Midbrain (tissue), 1 donor: ENCODE measurements at places on chromosomes 6 and 20.
A peak's percentile ranks its signal among the peaks of the same experiment; 100 is the strongest.

DNA sequence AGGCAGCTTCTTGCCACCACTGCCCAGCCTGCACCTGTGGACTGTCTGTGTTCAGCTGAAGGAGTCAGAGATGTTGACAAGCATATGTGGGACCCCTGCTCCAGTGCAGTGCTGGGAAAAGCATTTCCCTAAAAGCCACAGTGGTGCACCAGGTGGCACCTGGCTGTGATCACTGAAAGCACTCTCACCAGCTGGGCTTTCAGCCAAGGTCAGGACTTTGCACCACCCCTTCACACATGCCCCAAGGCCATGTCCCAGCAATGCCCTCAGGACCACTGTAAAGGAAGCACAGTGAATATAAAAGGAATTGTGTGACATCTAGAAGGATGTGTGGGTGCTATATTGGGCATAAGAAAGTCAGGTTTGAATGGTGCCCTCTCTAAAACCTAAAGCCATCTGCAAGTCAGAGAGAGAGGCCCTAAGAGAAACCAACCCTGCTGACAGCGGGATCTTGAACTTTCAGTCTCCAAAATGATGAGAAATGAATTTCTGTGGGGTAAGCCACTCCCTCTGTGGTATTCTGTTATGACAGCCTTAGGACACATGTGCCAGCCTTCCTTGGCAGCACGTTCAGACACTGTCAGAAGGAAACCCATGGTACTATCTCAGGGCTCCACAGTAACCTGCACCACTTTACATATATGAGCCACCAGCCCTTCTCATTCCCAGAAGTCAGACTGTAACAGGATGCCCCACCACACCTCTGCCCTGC, 30.7 kb downstream of the CBLN4 start:
- DNase-seq: no peak

- DNase-seq: peak; percentile 25
Measured at GRCh38 chr6:166958926-166959861, 2.8 kb upstream of the RNASET2 start.

GRCh38 chr20:41956338-41957074, 338.3 kb upstream of the CHD6 start:
- DNase-seq: no peak

DNA sequence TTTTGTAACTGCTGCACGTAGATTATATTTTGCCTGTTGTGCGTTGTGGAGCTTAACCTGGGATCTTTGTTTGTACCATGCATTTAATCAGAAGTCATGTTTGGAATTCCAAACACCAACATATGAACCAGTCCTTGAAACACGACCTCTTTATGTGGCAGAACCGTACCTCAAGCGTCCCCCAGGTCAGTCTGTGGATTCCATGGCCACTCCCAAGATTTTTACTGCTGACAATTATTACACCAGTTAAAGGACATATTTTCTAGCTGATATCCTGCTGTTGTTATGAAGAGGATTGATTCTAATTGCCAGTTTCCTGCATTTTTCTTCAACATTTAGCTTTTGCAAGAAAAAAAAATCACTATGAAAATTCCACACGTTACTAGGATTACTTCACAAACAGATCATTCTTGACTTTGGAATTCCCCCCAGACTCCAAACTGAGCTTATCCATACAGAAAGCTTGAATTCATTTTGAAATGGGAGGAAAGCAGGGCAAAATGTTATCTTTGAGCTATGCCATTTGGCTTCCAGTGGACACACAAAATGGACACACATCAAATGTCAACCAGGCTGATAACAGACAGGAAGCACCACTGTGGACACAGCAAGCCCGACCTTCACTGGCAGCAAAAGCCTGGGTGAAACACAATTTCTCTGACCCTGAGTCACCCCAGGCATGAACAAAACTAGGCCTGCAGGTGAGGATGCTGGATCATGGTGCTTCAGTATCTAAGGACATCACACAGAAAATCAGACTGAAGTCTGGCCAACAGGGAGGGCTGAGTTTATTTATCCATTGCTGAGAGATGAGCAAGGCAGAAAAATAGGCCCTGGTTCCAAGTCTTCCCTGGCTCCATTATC, 542.9 kb upstream of the JAG1 start:
- no peak for DNase-seq

DNA sequence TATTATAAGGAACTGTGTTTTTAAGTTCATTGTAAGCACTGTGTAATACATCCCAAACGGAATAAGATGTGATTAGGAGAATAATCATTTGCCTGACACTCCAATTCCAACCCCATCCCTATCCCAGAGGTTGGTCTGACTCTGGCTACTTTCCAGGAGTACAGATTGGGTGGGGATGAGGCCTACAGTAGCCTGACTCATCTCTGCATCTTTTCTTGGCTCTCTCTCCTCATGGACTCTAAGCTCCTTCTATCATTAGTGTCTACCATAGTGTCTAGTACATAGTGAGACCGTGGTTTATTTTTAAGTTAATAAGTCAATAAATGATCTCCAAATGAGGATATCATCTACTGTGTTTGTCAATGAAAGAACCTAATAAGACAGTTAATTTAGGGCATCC, 92.2 kb upstream of the CNKSR3 start:
- no peak for DNase-seq

DNA sequence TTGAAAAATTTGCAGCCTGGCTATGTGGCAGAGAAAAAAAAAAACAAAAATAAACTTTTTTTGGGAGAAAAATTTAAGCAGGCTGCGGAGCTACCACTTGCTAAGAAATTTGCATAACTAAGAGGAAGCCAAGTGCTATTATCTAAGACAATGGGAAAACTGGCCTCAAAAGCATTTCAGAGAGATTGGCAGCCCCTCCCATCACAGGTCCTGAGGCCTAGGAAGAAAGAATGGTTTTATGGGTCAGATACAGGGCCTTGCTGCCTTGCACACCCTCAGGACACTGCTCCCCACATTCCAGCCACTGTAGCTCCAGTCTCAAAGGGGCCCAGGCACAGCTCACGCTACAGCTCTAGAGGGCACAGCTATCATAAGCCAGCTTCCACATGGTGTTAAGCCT, 777.9 kb downstream of the TENT5A start:
- DNase-seq: no peak

- DNase-seq: no peak
Measured at GRCh38 chr20:12594410-12595088, 414.2 kb upstream of the SPTLC3 start.

DNA sequence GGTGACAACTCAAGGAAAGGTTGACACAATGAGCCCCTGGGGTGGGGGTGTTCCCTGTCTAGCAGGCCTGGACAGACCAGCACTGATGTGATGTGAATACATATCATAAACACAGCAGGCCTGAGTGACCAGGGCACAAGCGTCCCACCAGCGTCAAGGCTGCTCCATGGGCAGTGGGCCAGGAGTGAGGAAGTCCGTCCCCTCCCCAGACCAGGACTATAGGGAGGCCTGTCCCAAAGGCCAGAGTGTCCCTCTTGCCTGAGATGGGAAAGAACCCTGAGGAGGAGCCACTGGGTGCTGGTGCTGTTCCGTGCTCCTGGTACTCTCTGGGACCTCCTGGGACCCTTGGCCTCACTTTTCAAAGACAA, 44.6 kb downstream of the RRBP1 start:
- no peak for DNase-seq

DNA sequence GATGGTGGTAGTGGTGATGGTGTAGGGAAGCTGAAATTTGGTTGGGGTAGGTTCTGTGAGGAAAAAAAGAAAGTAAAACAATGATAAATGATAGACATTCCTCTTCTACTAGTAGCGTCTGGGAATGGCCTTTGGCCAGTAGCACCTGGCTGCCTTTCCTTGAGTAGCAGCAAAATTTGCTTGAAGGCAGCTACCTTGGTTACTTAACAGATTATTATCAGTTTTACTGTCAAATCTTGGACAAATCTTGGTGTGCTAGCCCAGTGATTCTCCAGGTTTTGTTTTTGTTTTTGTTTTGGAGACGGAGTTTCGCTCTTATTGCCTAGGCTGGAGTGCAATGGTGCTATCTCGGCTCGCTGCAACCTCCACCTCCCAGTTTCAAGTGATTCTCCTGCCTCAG, 26.4 kb downstream of the LIN28B start:
- DNase-seq: no peak

DNA sequence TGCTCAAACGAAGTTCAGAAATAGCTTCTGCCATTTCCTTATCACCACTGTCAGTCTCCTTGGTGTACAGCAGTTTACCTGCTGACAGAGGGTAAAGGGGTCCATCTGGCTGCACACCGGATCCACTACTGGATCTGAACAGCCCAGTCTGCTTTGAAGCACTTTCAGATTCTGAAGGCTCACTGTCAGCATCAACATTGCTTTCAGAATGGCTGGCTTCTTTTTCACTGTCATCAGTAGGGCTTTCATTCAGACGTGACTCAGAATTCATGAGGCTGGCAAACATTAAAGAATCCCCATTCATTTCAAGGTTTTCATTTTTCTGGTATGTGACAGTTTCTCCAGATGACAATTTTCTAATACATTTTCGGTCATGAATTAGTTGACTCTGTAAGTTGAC, 21.0 kb upstream of the PNISR start:
- peak; percentile 22 for DNase-seq

DNA sequence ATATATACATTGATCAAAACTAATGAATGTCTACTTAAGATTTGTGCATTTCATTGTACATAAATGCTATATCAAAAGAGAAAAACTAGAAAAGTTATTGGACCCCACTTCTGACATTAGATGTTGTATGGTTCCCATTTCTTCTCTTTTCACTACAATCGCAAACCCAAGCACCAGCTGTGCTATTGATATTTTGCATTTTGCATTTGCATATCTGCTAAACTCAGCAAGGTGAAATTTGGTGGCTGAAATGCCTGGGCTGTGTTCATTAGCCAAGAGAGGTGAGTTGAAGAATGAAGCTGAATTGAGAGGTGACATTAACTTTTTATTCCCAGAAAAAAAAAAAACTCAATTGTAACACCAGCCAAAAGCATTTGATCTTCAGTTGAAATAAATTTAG, 232.1 kb upstream of the TENT5A start:
- DNase-seq: no peak

DNA sequence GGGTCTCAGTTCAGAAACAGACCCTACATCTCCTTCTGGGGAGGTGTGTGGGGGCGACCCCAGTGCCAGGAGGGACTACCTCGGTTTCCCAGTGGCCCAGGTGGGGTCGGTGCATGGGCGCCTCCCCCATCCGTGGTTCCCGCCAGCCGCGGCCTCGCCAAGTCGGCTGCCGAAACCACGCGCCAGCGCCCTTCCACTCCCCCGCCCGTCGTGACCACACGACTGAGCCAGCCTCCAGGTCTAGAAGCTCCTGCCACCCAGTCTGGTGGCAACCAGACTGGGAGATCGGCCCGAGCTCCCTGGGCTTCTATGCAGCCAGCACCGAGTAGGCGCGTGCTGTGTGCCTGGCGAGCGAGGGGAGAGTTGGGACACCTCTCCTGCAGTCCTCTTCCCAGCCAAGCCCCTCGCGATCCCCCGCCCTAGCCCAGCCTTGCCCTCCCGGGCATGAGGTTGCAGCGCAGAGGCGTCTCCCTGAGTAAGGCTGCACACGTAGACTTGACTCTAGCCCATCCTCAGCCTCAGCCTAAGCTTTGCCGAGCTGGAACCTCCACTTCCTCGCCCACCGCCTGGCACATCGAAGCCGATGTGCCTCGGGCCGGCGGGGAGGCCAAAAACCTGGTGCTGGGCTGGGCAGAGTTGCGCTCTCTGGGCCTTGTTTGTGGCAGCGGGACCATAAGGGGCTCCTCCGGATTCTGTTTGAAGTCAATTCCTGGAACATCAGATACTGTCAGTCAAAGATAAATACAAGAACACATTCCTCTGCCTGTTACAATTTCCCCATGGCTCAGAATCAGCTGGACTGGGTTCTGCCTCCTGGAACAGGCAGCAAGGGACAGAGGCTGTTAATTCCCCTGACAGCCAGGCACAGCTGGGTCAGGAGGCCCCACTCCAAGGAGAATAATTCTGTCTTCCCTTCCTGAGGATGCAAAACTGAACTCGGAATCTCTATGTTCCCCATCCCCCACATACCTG, 1.5 kb upstream of the CPNE5 start:
- DNase-seq: no peak

DNA sequence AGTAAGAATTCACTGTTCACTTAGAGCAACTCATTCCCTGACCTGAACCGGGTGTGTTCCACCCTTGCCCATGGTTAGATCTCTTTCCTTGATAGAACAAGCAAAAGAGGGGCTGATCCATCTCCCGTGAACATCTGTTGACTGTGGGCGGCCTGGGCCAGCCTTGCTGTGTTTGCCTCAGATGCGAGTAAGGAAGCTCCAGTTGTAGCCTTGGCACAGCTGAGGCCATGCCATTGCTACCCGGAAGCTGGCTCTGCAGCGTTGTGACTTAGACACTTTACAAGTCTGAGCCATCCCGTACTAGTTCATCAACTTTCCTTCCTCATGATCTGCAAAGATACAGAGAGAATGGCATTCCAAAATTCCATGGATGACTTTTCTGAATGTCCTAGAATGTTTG, 139.0 kb downstream of the MAP3K4 start:
- DNase-seq: no peak

GRCh38 chr6:108746366-108746765, 101.9 kb upstream of the ARMC2 start:
- no peak for DNase-seq

- DNase-seq: peak; percentile 43
Measured at GRCh38 chr20:41175727-41176330, 38.5 kb downstream of the PLCG1 start.

- no peak for DNase-seq
Measured at GRCh38 chr6:13015379-13015681, 298.8 kb downstream of the PHACTR1 start.

- peak; percentile 78 for DNase-seq
Measured at GRCh38 chr6:31729979-31730630, 1.0 kb upstream of the DDAH2 start.

DNA sequence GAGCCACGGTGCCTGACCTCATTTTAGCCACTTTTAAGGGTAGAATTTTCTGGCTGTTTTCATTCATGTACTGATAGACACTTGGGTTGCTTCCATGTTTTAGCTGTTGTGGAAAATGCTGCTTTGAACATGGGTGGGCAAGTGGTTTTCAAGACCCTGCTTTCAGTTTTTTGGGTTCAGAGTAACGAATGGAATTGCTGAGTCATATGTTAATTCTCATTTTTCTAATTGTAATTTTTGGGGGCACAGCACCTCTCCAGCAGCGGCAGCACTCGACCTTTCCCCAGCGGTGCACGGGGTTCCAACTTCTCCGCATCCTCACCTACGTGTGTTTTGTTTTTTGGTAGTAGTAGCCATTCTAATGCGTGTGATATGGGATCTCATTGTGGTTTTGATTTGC, 5.4 kb downstream of the NQO2 start:
- DNase-seq: no peak

DNA sequence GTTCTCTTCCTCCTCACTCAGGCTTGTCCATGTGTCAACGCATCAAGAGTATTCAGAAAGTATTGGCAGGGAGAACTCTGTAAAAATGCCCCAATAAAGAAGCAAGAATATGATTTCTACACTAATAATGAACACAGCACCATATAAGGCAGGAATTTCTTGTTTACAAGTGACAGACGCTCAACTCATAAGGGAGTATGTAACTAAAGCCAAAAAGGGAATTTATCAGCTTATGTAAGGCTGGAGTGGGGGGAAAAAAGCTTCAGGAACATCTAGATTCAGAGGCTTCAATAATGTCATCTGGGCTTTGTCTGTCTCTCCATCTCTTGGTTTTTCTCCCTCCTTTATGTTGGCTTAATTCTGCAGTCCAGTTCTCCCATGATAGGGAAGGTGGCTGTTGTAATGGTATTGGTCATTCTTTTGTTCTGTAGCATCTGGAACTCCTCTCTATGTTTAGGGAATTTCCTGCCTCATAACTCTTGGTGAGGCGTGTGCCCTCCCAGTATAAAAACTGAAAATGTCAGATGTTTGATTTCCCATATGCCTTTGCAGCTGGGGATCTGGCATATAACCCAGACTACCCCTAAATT, 125.1 kb upstream of the COL21A1 start:
- no peak for DNase-seq
